ENCODE measurements at places on chromosomes 6 and 20.

DNA sequence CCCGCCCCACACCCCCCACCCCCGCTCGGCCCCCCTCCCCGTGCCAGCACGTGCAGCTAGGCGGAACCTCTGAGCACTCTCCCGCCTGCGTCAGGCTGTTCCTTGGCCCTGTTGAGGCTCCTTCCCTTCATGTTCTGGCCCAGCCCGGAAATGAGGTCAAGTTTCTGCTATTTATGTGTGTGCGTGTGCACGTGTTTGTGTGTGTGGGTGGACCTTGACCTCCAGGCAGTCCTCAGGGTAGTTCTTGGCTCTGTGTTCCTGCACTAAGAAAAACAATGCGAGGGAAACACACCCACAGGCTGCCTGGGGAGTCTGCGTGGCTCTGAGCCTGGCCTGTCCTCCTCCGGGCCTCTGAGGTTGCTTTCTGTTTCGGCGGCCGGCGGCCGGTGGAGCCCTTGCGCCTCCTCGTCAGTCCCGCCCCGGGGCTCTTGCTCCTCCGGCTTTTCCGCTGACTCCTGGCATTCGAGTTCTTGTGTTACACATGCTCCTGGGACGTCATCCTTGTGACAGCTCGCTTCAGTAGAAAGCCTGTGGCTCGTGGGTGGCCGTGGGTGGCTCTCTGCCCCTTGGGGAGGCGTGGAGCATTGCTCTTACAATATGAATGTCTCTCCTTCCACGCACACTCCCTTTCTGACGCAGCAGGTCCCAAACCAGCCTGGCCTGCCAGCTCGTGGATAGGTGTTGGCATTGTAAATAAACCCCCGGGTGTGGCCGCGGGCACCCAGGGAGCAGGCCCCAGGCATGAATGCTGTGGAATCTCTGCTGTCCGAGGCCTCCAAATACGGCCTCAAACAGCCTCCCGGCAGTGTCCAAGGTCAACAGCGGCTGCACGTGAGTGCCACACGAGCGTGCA, 10.0 kb downstream of the SLCO4A1 start:
- peak; percentile 92 for DNase-seq

DNA sequence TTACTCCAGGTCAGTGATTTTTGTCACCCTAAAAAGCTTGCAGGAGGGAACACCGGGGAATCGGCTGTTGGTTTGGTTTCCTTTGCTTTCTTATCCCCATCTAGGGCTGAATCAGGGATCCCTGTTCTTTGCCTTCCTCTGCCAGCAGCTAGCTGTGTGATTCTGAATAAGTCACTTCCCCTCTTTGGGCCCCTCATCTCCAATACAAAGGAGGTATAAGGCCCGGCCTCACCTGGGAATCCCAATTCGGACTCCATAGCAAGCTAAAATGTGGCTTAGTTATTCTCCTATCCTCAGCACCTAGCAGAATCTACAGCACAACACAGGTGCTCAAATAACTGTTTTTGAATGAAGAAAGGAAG, 18.5 kb upstream of the ARMC12 start:
- no peak for DNase-seq

- DNase-seq: no peak
Observed at GRCh38 chr6:45900808-45901752, 114.6 kb downstream of the CLIC5 start.

- peak; percentile 78 for DNase-seq
Observed at GRCh38 chr6:69835414-69836179, 30.8 kb upstream of the COL19A1 start.

DNA sequence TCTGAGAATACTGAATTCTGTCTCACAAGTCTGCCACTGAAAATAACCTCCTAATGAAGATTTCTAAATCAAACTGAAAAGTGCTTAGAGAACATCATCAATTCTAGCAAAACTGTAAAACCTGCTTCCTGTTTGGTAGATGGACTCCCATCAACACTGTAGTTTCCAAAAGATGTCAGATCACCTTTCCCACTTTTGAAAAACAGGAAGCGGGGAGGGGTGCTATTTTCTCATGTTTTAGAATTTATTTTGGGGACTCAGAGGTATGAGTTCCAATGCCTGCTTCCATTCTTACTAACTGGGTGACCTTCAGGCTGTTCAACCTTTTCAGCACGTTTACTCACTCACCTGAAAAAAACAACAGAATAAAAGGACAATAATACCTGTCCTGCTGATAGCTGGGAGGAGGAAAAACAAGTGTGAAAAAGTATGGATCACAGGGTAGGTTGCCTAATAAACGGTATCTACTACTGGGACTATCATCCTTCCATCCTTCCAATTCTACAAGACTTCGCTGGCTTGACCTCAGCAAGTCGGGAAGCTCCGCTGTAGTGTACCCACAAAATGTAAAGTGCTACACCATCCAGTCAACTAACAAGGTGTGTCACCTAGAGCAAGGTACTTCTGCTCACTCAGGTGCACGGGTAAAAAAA, 1.1 kb downstream of the ATP5F1E start:
- DNase-seq: no peak

DNA sequence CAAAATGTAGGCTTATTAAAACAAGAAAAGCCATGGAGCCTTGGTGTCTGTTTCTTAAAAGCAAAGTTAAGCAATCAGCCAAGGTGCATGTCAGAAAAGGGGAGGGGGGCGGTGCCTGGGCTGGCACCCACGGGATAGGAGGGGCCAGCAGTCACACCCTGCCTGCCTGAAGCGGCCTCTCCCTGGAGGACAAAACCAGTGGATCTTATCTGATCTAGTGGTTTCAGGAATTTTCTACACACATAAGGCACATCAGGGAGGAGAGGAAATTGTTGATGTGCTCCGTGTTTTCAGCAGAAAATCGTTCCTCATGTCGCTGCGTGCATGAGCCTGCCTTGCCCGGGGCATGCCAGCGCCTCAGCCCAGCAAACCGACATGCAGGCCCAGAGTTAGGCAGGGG, 276.4 kb downstream of the TAF4 start:
- DNase-seq: no peak

DNA sequence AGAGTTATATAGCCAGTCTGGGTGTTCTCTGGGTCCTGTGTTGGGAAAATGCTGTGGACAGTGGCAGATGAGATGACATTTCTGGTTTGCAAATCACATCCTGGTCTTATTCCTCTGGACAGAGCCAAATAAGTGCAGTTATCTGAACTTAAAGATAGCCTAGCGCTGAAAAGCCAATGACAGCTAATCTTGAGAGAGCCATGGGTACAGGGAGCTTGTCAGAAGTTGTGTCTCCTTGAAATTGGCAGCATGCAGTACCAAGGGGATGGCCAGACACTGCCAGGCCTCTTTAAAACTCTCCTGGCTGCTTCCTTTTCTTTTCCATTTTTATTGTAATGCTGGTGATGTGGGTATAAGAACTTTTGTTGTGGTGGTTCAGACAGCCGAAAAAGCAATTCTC, 362.5 kb downstream of the FARS2 start:
- no peak for DNase-seq

GRCh38 chr6:146056506-146056905, 27.6 kb downstream of the GRM1 start:
- DNase-seq: no peak

DNA sequence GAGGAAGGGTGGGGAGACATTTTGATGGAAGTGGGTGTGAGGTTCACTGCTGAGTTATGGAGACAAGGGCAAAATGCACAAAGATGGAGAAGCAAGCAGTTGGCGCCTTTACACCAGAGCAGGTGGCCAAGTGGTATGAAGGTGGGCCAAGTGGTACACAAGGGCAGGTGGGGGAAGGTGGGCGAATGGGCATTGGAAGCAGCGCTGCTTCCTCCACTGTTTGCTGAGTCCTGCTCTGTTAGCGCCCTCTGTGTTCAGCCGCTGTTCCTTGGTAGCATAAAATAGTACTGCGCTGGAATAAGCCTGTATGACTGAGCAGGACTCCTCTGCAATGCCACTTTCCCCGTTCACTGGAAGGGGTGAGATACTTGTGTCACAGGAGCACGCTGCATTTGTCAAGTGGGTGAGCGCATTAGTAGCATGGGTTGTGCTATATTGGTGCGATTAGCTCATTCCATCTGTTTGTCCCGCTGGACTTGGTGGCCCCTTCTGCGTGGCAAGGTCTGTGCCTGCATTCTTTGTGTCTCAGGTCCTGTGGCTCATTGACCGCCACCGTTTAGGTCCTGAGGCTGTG, 116.4 kb downstream of the TOX2 start:
- no peak for DNase-seq

- DNase-seq: no peak
Observed at GRCh38 chr6:111291336-111292259, 191.4 kb downstream of the REV3L start.
